NCI-H524 (cell line): ENCODE measurements at places on chromosomes 7 and 10.
A peak's percentile ranks its signal among the peaks of the same experiment; 100 is the strongest.

GRCh38 chr10:60896810-60897209 is 47.2 kb downstream of the RHOBTB1 start:
- no peak for DNase-seq

DNA sequence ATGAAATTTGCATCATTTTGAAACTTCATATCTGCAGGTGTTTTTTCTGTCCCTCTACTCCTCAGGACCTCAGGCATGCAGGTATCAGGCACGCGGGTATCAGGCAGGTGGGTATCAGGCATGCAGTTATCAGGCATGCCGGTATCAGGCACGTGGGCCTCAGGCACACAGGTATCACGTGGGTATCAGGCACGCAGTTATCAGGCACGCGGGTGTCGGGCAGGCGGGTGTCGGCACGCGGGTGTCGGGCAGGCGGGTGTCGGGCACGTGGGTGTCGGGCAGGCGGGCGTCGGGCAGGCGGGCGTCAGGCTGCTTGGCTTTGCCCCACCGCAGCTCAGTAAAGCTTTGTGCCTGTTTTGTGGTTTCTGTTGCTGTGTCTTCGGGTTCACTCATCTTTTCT is 8.7 kb downstream of the SPRN start:
- DNase-seq, result no peak

- no peak for DNase-seq
Measured at GRCh38 chr7:38506004-38506403, 125.2 kb downstream of the AMPH start.

- no peak for DNase-seq
Measured at GRCh38 chr7:114527589-114527988, 113.0 kb downstream of the FOXP2 start.

- no peak for DNase-seq
Measured at GRCh38 chr7:41476460-41476803, 226.5 kb downstream of the INHBA start.

DNA sequence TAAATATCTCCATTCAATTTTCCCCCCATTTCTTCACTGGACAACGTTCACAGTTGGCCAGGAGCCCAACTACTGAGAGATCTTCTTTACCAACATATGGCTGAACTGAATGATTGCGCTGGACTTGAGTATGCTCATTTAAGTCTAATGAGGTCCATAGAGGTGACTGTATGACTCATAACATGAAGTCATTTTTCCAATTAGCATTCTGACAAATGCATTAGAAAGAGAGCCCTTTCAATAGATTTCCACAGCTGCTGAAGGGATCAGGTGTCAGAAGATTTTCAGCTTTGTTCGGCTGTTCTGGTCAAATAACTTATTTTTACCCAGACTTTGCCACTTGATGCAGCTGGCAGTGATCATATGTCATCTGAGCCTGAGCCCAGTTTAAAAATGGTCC is 438.0 kb downstream of the ETV1 start:
- DNase-seq, result peak; percentile 90

GRCh38 chr7:151339651-151340382 is 1.8 kb upstream of the NUB1 start:
- no peak for DNase-seq

- DNase-seq, result peak; percentile 0
Measured at GRCh38 chr10:74518061-74518460, 308.3 kb upstream of the KAT6B start.

GRCh38 chr10:3008518-3009195 is 58.7 kb upstream of the PFKP start:
- DNase-seq, result no peak

GRCh38 chr10:21753497-21754270 is 219.7 kb downstream of the MLLT10 start:
- peak; percentile 9 for DNase-seq

- no peak for DNase-seq
Measured at GRCh38 chr10:102841827-102842345, 4.7 kb upstream of the CYP17A1 start.

DNA sequence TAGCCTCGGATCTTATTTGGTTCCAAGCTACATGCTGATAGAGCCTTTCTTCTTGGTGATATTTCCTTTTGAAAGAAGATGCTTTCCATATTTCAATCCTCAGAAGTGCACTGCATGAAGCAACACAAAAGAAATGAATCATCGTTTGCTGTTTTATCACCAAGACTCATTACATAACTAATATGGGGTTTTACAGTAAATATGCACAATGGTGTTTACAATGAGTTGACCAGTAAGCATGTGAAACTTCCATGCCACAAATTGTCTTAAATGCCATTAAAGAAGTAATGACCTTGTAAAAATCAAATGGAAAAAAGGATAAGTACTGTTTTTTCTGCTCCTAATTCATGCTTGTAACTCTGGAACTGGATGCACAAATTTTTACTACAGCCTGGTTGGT is 1017.0 kb upstream of the GHITM start:
- DNase-seq, result no peak

GRCh38 chr10:86182595-86182994 is 184.0 kb downstream of the GRID1 start:
- DNase-seq, result no peak

GRCh38 chr10:78838141-78838657 is 230.6 kb upstream of the ZMIZ1 start:
- DNase-seq, result no peak

DNA sequence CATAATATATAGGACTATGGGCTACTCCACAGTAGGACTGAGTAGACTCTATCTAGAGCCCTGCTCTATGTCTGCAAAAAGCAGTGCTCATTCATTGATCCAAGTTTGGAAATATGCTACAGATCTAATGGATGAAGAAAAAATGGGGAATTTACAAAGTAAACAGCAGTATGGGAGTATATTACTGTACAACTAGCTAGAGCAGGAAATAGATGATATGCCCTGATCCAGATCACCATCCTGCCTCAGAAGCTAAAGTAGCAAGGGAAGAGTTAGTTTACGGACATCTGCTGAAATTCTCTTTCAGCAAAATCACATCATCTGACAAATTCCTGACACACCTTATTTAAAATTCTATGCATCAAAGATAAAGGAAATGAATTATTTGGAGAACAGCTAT is 168.2 kb upstream of the SEMA3A start:
- DNase-seq, result no peak

DNA sequence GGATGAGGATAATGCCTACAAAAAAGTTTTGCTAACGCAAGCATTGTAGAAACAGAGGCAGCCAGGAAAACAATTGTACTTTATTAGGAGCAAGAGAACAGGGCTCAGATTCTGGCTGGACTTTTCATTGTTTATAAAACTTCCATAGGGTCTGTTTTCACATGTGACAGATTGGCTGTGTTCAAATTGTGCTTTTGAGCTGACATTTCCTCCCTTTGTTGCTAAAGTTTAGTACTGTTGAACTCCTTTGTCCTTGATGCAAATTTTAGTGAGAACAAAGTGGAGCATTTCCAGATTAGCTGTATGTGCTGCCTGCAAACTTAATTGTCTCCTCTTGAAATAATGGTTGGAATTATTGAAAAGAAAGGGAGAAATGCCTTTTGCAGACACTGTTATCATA is 221.0 kb upstream of the FZD1 start:
- no peak for DNase-seq
